ENCODE measurements at places on chromosomes 1 and 21.
A peak's percentile ranks its signal among the peaks of the same experiment; 100 is the strongest.

DNA sequence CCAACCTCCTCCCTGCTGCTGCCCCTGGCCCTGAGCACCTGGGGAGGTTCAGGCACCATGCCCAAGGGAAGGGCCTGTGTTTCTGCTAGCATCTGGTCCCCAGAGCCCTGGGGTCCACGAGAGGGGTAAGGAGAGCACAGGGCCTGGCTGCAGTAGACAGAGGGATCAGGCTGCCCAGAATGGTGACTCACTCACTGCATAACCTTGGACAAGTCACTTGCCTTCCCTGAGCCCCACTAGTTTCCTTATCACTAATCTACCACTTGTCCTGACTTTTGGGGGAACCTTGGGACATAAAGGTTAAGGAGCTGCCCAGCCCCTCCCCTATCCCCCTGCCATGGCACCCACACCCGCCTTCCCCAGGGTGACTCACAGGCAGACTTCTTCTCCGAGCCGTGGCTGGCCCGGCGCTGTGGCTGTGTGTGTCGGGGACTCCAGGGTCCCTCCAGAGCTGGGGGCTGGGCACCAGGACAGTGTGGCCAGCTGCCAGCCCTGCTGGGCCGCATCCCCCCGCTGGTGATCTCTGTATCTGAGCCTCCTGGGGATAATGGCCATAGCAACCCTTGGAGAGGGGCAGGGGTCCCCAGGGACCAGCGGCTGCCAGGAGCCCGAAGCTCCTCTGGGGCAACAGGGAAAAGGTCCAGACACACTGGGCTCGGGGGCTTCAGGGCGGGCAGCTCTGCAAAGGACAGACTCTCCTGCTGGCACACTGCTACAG, 4.0 kb downstream of the ARHGEF19 start:
- DNase-seq: no peak

DNA sequence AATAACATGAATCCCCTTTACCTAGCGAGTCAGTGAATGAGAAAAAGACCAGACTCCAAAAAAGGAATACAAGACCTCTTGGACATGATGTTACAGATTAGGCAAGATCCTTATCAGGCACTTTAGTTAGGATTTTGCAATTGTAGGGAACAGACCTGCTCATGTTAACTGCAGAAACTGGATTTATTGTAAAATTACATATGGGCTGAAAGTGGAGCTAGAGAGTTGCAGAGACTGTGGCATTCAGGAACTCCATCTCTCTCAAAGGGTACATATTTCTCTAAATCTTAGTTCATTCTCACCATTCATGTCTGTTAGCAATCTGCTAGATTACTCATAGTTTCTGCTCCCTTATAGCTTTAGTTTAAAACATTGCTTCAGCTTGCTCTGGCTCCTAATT, 142.2 kb downstream of the PAPPA2 start:
- DNase-seq: no peak

DNA sequence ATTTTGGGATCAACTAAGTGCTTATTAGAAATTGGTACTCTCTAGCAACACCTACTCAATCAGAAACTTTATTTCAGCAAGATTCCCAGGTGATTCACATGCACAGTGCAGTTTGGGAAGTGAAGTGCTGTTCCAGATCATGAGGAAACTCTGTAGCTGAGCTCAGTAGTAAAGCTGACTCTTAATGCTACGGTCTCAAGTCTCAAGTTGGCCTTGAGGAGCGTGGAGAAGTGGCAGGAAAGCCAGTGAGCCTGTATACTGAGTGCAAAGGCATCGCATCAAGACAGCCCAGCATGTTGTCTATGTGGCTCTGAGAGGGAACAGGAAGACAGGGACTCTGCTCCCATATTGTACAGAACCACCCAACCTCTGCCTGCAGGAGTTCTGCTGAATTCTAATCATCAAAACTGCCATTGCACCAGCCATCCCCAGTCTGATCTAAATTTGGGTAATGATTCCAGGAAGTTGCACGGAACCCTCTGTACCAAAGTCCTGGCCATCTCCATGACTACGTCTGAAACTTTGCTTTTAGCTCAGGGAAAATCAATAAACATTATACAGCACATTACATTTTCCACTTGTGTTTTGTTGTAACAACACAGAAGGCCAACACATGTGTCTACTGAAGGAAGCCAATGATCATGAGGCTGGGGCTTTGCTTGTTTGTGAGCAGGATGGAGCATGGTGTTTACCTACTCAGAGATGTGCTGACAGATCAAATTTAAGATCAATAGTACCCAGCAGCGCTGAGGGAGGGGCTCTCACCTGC, 105.1 kb upstream of the TLR5 start:
- no peak for DNase-seq

DNA sequence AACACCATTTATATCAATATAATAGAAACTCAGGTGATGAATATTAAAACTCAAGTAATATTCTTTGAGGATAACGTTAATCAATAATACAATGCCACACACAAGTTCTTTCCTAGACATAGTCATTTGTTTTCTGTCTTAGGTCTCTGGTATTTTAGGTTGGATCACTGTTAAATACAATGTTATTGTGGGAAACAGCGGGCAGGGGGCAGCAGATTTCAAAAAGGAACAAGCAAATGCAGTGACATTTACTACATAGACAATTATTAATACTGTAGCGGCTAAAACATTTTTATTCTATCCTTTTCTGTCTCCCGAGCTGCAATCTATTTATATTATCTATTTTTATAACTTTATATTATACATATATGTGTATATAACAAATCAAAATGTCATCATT, 186.4 kb upstream of the ZNHIT6 start:
- DNase-seq: no peak

GRCh38 chr1:220954321-220955075, 75.3 kb downstream of the HLX start:
- no peak for DNase-seq

DNA sequence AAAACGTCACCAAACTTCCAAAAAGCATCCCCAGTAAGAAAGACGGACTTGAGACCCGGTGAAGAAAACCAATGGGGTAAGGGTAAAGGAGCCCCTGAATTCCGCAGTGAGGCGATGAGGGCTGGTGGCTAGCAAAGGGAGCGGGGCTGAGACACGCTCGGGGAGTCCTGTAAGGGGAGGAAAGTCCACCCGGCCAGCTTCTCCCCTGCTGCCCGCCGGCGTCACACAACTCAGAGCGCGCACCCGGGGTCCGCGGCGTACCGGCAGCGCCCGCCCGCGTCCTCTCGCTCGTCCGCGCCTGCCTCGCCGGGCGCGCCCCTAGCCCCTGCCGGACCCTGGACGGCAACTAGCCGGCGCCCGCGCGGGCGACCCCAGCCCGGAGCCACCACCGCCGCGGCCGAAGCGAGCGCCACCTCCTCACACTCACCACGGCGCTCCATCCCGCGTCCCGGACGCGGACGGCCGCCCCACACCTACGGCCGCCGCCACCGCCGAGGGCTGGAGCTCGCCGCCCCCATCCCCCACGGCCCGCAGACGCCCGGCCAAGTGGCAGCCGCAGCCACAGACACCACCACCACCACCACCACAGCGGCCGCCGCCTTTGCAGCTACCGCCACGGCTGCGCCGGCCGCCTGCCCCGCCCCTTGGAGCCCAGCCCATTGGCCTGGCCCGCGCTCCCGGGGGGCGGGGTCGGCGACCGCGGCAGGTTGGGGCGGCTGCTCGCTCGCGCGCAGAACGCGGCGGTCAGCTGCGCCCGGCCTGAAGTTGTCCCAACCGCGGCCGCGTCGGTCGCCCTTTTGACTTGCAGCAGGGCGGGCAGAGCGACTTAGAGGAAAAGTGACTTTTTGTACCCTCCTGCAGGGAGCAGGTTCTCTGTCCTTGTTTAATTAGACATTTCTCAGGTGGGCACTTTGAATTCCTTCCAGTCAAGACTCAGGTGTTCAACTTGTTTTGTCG, 10.0 kb upstream of the ARHGAP29 start:
- DNase-seq: peak; percentile 22

GRCh38 chr1:161157867-161158266, 1.4 kb upstream of the USP21 start:
- no peak for DNase-seq

- no peak for DNase-seq
These were observed 219.5 kb downstream of the GRIK3 start for GRCh38 chr1:36814774-36815173.

DNA sequence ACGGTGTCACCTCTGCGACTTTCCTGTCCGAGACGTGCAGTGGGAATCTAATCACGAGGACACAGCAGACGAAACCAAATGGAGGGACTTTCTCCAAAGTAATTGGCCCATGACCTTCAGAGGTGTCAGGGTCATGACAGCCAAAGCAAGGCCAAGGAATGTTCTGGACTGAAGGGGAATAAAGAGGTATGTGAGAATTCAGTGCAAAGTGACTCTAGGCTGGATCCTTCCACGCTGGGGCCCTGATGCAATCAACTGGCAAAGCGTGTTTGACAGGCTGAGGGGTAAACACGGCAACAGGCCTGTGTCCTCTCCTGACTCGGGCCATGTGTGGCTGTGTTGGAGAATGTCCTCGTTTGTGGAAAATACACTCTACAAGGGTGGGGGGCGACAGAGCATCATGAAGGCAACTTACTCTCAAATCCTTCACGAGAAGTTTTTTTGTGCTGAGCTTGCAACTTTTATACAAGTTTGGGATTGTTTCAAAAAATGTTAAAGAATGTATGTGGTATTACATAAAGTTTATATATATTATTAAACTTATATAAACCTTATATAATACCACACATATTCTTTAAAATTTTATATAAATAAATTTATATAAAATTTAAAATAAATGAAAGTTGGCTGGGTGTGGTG, 1.7 kb downstream of the CFAP74 start:
- DNase-seq: no peak

GRCh38 chr1:153563991-153564390, 1.7 kb downstream of the S100A2 start:
- no peak for DNase-seq

GRCh38 chr1:152036267-152037216, at the start of gene S100A11:
Gene S100A11 (minus strand): TSS chr1:152037004. CDS start chr1:152036915, 89 bp downstream.
- peak; percentile 31 for DNase-seq

- no peak for DNase-seq
These were observed 1.9 kb downstream of the IGSF8 start for GRCh38 chr1:160096274-160097116.

GRCh38 chr1:214021321-214021720, 33.5 kb downstream of the PROX1 start:
- DNase-seq: no peak

DNA sequence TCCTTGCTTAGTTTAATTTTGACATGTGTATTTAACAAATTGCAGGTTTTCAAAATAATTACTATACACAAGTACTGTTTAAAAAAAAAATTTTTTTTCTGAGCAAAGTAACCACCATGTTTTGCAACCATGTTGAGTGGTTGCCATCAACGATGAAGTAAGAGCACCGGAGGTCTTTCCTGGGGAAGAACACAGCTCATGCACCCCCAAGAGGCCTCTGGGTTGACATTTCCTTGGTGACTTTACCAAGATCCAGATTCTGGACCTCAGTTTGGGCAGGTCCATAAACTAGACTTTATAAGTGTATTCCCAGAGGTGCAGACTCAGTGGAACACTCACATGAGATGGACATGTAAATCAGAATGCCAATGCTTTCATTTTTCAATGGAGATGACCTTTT, 36.8 kb upstream of the RALGPS2 start:
- DNase-seq: no peak

DNA sequence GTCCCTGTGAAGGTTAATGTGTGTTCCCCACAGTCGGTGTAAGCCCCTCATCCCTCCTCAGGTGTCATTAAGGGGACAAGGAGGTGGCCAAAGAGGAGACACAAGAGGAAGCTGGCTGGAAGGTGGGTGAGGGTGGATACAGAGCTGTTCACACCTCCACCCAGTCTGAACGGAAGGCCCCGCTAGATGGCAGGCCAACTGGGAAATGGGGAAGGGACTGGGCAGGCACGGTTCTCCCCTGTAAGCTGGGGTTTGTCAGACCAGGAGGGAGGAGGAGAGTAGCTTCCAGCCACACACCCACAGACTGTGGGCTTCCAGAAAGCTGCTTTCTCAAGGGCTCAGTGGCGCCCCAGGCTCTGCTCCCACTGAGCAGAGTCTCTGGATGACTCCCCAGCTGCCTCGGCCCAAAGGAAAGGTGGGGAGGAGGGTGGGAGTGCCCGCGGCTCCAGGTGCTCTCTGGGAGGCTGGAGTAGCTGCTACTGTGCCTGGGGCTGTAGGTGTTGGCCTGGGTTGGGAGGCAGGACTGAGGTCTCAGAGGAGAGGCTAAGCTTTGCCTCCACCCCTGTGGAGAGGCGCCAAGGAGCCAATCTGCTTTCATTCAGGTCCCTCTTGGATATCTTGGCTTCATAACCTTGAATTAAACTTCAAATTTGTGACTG, 41.2 kb downstream of the PCP4 start:
- no peak for DNase-seq

- DNase-seq: no peak
These were observed 27.5 kb upstream of the TCEA3 start for GRCh38 chr1:23452011-23452411.

DNA sequence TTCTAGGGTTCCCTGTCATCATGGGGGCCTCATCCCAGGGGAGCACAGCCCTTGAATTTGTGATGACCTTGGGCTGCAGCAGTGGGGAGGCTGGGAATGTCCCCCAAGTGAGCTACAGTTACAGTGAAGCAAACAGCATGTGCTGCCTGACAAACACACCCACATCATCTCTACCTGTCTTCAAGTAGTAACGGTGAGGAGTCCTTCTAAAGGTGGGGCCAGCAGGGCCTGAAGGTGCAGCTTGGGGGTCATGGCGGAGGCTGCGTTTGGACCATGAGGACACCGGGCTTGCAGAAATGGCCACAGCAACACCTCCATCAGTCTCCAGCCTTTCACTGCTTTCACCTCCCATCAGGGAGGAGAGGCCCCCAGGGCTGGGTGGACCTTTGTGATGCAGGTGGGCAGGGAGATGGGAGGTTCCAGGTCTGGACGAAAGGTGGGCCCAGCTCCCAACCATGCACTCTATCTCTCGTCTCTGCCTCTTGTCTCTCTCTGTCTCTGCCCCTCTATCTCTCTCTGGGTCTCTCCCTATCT, 55.7 kb downstream of the WNT9A start:
- DNase-seq: no peak

GRCh38 chr1:58570817-58571216, 6.2 kb downstream of the TACSTD2 start:
- no peak for DNase-seq

DNA sequence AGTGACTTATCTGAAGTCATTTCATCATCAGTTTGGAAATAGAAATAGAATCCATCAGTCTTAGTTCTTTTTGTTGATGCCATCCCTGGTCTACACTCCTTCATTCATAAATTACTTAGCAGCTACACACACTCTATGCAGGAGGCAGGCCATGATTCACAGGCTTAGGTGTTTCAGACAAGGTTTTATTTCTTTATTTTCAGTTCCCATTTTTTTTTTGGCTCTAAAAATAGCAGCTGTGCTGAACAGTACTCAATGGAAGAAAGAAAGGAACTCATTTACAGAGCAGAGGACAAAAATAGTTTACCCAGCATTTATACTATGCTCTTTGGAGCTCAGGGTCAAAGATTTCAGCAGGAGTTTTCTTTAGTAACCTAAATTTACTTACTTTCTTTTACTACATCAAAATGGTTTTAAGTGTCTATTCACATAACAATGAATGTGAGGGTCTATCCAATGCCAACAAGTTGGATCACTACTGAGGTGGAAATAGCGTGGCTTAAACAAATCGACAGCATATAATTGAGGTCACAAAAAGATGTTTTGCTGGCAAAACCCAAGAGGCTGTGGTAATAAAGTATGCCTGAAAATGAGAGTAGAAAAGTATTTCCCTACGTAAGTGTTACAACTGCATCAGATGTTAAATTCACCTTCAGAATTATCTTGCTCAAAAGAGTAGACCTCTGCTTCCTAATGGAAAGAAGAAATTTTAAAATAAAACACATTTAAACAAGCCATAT, 7.7 kb downstream of the KRTAP19-8 start:
- DNase-seq: no peak

Measured in memory B cell (primary cell).